ENCODE measurements at places on chromosomes 5 and 9. TPM values are rescaled to one million over a fixed set of nuclear protein-coding genes. Genes with fewer than 3 reads are reported as not detected.

BICD2 gene
- total RNA-seq: 27.9 TPM

SPAAR gene
- total RNA-seq: not detected

AGGF1 gene
- 15.2 TPM for total RNA-seq

PCDHA10 gene
- not detected for total RNA-seq

WDR31 gene
- 0.21 TPM for total RNA-seq

STPG3 gene
- not detected for total RNA-seq
